NCI-H1092 treated with DMSO at 0.1 percent for 48 hours (cell line): ENCODE measurements at places on chromosomes 7 and 10.

DNA sequence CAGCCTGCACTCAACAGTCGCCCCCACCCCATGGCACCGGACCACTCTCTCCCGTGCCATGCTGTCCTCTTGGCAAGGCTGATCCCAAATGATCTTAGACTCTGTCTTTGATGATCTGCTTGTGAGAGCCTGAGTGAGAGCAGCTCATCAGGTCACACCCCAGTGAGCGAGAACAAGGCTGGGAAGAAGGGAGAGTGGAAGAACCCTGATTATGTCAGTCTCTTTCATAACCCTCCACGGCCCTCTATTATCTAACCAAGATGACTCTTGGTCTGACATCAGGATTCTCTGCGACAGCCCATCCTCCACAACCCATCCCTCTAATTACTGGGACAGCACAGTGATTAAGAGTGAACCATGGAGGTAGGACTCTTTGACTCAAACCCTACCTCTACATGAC is 53.1 kb upstream of the C7orf33 start:
- DNase-seq: no peak

DNA sequence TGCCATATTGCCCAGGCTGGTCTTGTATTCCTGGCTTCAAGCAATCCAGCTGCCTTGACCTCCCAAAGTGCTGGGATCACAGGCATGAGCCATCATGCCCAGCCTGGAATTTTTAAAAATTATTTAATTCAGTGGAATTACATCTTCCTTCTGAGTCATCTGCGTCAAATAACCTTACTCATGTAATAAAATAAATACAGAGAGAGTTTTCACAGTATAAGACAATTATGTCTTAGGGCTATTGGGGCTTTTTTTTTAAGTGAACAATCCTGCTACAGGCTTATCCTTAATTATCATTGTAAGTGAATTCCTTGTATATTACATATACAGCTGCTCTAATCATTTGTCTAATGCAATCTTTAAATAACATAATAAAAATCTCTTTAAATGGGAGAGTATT is 108.3 kb downstream of the MAPK8 start:
- DNase-seq: no peak

GRCh38 chr7:37440738-37441385 is 7.8 kb downstream of the ELMO1 start:
- no peak for DNase-seq

GRCh38 chr10:97149079-97149531 is 36.7 kb downstream of the SLIT1 start:
- DNase-seq: no peak

DNA sequence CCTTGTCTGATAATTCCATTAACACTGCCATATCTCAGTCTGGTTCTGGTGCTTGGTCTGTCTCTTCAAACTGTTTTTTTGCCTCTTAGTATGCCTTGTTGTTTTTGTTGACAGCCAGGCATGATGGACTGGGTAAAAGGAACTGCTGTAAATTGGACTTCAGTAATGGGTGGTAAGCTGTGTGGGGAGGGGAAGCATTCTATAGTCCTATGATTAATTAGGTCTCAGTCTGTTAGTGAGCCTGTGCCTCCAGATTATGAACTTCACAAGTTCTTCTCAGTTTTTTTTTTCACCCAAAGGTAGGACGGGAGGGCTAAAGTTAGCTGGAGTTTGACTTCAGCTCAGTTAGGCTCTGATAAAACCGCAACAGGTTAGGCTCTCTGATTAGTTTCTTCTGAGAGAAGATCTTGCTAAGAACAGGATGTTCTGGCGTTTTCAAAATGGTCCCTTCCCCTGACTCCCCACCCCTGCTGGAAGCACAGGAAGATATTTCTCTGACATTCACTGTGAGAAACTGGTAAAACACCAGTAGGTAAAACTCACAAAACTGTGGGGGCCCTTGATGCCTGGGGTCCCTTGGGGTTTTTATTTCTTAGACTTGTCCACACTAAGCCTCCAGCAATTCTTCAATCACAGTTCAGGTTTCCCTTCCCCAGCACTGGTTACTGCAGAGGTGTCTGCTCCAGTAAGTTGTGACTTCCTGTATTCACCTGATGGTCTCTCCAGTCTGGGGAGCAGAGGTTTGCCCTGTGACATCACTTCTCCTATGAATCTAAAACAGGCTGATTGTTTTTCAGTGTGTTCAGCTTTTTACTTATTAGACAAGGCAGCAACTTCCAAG is 43.3 kb upstream of the CCDC71L start:
- DNase-seq: no peak

DNA sequence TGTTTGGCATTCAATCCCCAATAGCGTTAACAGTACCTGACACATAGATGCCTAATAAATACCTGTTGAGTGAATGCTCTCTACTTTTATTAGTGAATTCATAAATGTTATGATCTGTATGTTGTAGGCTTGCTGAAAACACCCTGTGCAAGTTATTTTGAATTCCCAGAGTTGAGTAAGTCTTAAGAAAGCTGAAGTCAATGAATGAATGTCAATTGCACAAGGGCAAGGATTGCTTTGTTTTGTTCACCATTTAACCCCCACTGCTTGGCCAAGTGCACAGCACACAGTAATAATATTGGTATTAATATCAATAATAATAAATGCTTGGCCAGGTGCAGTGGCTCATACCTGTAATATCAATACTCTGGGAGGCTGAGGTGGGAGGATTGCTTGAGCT is 10.2 kb downstream of the CPA1 start:
- no peak for DNase-seq

GRCh38 chr7:71184136-71184535 is 52.2 kb downstream of the GALNT17 start:
- DNase-seq: no peak

DNA sequence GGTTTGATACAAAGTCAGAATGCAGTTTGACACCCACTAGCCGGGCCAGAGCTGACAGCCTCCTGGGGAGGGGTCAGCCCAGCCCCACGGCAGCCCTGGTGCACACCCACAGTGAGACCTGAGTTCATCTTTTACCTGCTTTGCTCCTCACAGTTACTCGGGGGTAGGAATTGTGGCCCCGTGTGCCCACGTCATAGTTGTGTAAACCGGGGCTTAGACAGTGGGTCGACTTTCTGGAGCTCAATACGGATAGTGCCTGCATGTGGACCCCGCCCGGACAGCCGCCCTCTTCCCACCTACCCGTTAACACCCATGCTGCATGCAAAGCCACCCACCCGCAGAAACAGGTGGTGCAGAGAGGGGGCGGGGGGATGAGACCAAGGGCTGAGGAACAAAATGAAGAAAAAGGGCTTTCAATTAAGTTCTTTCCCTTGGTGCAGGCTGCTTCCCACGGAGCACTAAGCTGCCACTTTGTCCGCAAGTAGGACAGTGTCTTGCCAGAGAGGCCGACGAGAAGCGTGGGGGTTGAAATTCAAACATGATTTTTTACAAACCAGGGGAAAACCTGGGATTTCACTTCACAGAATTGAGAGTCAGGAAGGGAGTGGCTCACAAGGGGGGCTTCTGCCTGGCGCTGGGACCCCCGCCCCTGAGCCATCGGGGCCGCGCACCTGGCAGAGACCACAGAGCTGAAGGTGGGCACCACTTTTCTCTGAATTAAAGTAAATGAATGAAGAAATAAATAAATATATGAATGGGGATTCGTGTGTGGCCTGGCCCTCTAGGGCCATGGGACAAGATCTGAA is 24.6 kb upstream of the FOXL3 start:
- DNase-seq: no peak

DNA sequence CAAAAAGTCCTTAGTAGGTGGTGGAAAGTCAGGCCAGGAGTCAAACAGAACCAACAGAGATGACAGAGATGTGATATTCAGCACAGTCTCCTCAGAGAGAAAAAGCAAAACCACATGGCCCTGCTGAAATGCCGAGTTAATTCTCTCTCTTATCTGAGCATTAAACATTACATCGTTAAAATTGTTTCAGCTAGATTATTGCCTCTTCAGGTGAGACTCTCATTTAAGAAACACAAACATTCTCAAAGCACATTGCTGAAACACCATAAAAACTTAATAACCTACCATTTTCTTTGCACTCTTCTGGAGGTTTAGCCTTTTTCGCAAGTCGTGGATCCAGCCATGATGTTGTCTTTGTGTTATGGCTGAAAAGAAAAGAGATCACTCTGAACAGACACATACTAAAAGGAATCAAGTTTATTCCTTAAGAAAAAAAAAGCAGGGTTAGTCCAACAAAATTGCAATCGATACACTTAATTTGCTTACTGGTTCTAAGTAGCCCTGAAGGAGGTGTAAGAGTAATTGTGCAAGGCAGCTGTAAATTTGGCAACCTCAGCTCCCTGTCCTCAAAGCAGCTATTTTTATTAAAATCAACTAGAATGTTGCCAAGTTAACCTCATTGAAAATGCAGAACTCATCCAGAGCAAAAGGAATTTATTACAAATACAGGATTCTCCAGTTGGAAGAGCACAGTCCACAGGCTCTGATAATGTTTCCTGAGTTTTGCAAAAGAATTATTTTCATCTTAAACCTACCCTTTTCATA is 691.1 kb downstream of the PHTF2 start:
- peak; percentile 70 for DNase-seq

- DNase-seq: no peak
Observed at GRCh38 chr10:47443145-47443544, 40.8 kb downstream of the ANXA8 start.

DNA sequence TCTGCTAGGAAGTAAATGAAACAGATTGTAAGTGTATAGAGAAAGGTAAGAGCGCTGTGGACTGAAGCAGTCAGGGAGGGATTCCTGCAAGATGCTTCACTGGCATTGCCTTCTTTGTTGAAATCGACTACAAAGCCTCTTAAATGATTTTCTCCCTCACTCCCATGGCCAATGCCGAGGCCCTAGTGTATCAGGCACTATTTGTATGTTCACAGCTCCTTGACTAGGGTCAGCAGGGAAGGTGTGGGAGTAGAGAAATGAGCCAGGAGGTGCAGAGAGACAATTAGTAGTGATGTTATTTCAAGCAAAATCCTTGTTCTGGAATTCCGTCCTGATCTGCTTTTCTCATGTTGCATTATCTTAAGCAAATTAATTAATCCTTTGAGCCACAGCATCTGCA is 22.9 kb upstream of the DUSP5 start:
- DNase-seq: no peak

GRCh38 chr7:29946428-29947186 is 43.0 kb downstream of the SCRN1 start:
- DNase-seq: no peak

GRCh38 chr10:131438665-131439064 is 127.1 kb upstream of the TCERG1L start:
- no peak for DNase-seq

- no peak for DNase-seq
Observed at GRCh38 chr10:117107238-117107637, 30.8 kb downstream of the VAX1 start.

GRCh38 chr7:41928781-41929180 is 225.9 kb upstream of the INHBA start:
- no peak for DNase-seq

DNA sequence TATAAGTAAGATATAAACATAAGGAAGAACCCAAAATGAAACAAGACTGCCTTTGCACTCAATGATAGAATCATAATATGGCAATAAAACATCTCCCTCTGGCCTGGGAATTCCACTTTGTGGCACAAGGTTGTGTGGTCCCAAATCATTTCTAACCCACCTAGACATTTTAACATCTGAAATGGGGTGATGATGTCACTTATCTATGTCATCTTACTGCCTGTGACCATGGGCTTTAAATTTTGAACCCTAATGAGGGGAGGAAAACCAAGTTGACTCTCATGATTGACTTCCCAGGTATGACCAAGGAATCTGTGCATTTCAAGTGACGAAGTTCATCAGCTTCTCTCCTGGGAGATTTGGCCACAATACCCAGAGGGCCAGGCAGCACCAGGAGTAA is 24.5 kb upstream of the ACSM6 start:
- DNase-seq: no peak

DNA sequence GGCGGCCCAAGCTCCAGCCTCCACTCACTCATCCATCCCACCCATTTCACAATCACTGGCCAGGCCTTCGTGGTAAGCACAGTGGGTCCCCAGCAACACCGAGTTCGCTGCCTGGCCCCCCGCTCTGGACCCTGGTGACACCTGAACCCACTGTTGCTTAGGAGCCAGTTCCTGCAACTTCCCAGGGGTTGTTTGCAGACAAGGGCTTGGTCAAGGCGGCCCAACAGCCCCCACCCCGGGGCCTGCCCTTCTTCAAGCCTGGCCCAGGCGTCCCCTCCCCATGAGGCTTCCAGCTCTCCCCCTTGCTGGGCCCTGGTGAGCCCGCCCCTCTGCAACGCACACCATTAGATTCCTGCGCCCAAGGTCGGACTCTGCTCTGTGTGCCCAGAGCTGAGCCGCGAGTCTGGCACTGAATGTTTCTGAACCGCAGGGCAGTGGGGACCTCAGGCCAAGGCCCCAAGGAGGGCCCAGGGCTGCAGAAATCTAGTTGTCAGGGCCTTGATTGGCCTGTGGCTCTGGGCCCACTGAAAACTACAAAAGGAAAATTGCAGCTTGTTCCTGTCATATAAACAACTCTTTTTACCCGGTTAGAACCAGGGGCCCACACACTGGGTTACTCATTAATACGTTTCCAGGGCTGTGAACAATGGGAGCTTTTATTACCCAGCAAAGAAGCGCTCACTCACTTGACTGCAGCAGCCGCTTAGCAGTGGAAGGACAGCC is 2.1 kb upstream of the COX19 start:
- DNase-seq: no peak

DNA sequence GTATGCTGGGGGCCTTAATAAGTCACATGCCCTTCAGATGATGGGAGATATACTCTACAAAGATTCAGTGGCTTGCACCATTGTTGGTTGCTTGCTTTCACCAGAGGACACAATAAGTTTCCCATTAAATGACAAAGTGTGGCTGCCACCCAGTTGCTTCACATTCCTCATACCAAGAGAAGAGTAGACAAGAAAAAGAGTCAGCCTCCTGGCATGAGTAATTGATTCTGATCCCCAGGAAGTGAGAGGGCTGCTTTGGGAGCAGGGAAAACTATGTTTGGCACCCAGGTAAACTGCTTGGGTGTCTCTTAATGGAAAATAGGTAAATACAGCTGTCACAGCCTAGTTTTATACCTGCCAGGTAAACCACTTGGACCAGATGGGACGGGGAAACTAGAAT is 66.7 kb upstream of the IL6 start:
- no peak for DNase-seq
